ENCODE measurements at places on chromosomes 13 and 19.

- DNase-seq = no peak
Measured at GRCh38 chr19:50725218-50725910, 2.2 kb downstream of the CLEC11A start.

- no peak for DNase-seq
Measured at GRCh38 chr13:106927421-106927820, 359.5 kb upstream of the ARGLU1 start.

DNA sequence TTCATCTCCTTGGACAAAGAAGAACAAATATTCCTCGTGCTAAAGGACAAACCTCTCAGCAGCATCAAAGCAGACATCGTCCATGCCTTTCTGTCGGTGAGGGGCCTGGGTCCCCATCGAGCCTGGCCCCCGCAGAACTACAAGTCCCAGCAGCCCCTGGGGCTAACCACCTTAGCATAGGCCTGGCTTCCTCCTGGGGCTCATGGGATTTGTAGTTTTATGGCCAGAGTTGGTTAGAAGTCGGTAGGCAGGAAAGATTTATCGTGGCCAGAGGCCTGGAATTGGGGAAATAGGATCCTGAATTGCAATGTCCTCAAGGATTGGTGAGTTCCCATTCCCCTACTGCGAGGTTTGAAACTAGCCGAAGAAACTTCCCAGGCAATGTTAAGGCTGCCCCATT, 19.6 kb downstream of the TMEM150B start:
- DNase-seq = no peak

GRCh38 chr13:26132756-26133155, 80.9 kb upstream of the SHISA2 start:
- no peak for DNase-seq

DNA sequence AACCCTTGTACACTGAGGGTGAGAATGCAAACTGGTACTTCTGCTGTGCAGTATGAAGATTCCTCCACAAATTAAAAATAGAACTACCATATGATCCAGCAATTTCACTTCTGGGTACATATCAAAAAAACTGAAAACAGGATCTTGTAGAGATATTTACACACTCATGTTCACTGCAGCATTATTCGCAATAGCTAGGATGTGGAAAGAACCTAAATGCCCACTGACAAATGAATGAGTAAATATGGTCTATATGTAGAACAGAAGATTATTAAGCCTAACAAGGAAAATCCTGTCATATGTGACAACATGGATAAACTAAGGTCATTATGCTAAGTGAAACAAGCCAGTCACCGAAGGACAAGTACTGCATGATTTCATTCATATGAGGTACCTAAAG, 304.7 kb downstream of the ENOX1 start:
- DNase-seq = no peak

DNA sequence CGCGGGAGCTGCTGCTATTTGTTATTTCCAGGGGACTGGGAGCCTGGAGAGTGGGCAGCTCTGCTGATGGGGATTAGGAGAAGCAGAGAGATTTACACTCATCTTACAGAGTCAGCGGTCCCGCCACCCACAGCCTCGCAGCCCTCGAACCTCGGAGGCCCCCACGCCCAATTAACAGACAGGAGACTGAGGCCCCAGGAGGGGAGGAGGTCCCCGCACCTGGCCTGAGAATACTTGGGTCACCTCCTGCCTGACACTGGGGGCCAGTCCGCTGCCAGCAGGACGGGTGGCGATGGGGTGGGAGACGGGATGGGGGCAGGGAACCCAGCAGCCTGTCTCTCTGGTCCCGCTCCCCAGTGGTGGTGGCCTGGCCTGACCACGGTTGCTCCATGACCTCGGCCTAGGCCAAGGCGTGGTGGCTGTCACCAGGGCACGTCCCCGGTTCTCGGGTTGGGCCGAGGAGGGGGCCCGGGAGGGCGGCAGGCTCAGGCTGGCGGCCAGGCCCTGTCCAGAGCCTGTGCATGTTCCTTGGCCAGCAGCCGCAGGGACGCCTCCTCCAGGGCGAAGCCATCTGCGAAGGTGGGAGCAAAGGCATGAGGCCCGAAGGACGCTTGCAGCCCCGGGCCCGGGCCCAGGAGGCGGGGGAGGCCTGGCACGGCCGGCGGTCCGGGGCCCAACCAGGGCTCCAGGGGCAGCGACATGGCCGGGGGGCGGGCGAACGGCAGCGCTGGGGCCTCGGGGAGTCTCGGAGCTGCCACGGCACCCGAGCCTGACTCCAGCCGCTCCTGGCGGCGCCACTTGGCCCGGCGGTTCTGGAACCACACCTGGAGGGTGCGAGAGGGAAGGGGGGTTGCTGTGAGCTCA, 1.7 kb downstream of the RAX2 start:
- no peak for DNase-seq

DNA sequence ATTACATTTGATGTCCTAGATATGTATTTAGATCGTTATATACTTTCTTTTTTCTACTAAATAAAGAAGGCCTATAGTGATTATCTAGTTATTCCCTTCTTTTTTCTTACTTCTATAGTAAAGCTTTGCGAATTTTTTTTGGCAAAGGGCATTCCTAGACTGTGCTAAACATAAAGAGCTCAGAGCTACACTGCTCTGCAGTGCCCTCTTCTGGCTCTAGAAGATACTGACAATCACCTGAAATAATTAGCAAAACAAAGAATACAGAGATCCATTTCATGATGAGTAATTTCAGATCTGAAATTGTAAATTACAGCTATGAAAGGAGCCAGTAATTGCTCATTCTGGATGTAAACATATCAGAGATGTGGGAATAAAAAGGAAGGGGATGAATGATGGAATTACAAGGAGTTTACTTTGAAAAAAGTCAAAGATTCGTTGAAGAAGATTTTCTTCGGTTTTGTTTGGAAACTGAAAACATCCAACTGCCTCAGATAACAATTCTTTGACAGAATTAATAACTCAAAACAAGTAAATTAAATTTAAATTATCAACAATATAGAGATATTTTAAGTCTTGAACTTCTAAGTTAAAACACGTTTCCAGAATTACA, 288.5 kb downstream of the NALCN start:
- DNase-seq = no peak

DNA sequence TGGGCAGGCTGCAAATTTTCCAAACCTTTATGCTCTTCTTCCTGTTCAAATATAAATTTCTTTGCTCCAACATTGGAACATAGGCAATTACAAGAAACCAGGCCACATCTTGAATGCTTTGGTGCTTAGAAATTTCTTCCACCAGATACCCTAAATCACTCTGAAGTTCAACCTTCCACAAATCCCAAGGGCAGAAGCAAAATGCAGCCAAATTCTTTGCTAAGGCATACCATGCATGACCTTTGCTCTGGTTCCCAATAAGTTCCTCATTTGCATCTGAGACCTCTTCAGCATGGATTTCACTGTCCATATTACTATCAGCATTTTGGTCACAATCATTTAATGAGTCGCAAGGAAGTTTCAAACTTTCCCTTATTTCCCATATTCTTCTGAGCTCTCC, 130.9 kb downstream of the DIAPH3 start:
- DNase-seq = no peak

DNA sequence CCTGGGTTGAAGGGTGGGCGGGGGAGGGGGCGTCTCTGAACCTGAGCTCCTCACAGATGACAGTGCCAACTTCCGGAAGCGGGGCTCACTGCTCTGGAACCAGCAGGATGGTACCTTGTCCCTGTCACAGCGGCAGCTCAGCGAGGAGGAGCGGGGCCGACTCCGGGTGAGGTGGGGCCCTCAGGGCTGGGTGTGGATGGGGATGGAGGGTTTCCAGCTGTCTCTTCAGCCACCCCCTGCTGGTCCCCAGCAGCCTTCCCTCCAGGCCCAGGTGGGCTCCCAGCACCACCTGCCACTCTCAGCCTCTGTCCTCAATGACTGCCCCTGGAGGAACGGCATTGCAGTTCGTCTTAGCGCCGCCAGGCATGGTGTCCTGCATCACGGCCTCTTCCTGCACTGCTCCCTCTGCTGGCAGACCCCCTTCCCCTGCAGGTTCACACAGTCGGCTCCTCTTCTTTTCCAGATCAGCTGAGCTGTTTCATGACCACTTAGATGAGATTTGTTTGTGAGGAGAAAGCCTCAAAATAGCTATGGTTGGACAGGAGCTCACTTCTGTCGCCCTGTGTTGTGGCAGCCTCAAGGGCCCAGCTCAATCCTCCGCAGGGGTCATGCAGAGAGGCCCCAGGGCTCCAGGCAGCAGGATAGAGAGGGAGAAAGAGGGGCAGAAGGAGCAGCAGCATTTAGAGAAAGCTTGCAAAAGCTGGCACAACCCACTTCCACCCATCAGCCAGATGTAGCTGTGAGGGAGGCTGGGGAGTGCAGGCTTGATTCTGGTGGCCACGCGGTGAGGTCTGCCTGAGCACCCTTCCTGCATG, 2.5 kb upstream of the GARIN5A start:
- no peak for DNase-seq

DNA sequence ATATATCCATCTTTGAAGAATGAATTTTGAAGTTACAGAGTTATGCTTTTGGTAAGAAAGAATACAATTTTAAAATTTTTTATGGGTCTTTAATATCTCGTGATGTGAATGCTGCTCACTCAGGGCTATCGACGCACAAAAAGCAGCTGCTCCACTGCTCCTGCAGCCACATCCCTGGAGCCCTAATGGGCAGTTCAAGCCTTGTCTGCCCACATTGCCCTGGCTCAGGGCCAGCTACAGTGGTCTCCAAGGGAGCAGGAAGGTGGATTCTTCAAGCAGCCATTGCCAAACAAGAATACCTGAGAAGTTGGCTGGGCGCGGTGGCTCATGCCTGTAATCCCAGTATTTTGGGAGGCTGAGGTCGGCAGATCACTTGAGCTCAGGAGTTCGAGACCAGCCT, 85.8 kb downstream of the IPO5 start:
- DNase-seq = no peak

- DNase-seq = no peak
Measured at GRCh38 chr13:97471711-97472110, 37.7 kb downstream of the RAP2A start.

- no peak for DNase-seq
Measured at GRCh38 chr19:49103331-49104085, 10.7 kb upstream of the LIN7B start.

DNA sequence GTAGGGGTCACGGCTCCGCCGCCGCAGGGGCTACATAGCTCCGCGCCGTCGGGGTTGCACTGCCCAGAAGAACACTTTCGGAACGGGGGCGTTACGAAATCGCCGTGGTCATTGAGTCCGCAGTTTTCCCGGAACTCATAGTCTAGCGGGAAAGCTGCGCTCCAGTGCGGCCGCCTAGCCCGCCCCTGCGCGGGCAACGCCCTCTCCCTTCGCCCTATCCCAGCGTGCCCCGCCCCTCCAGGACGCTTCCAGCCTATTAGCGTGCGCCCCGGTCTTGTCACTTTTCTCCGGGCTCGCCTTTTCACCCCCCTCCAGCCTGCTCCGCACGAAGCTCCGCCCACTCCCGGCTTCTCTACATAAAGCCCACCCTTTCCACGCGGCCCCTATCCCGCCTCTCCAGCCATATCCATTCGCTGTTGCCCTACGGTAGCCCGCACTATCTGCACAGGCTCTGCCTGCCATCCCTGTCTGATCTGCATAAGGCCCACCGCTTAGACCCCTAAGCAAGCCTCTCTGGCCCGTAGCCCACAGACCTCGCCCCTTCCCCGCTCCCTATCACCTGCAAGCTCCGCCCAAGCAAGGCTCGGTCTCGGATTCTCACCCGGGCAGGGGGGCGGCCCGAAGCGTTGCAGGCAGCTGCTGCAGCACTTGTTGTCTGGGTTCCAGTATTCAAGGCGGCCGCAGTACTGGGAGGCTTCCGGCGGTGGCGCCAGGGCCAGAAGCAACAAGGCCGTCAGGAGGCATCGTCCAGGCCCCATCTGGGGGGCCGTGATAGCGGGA, 1.6 kb downstream of the IGFLR1 start:
- DNase-seq = peak; percentile 87

DNA sequence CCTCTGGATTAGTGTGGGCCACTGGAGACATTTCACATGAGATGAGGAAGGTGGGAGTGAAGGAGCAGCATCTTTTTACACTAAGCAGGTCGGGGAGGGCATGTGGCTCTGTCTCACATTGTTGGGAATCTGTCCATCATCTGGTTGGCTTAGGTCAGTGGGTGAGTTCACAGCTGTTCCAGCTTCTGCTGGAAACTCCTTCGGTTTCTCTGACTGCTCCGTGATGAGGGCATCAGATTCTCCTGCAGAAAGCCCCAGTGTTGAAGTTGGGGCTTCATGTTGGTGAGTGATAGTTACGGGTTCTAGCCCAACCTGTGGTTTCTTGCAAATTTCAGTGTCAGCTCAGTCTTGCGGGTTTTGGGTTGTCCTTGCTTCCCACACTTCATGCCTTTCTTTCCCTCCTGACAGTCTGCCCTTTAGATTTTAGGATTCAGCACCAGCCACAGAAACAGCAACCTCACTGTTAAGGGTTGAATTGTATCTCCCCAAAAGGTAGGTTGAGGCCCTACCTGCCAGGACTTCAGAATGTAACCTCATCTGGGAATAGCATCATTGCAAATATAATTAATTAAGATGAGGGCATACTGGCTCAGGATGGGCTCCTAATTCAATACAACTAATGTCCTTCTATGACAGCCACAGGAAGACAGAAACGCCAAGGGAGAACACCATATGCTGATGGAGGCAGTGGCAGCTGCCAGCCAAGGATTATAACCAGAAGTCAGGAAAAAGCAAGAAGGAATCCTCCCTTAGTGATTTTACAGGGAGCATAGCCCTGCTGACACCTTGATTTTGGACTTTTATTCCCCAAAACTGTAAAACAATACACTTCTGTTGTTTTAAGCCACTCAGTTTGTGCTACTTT, 7.6 kb upstream of the ALOX5AP start:
- no peak for DNase-seq

DNA sequence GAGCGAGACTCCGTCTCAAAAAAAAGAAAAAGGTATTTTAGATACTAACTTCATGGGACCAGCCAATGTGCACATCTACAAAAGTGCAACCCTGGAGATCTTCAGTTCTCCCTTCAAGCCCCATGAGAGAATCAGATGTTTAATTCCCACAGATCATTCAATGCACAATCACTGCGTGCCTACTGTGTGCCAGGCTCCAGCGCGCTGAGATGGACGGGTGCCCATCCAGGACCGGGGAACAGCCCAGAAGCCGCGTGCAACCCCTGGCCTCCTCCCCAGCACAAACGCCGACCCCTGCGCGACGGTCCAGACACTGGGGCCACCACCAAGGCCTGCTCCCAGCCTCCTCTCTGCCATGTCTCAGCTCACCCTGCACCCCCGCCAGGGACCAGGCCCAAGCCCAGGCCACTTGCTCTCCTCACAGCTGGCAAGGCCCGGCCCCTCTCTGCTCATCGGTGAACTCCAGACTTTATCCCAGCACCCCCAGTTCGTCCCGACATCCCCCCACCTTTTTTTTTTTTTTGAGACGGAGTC, 5.3 kb downstream of the BTBD2 start:
- no peak for DNase-seq

GRCh38 chr19:2636897-2637683, 65.4 kb downstream of the GNG7 start:
- DNase-seq = peak; percentile 62

DNA sequence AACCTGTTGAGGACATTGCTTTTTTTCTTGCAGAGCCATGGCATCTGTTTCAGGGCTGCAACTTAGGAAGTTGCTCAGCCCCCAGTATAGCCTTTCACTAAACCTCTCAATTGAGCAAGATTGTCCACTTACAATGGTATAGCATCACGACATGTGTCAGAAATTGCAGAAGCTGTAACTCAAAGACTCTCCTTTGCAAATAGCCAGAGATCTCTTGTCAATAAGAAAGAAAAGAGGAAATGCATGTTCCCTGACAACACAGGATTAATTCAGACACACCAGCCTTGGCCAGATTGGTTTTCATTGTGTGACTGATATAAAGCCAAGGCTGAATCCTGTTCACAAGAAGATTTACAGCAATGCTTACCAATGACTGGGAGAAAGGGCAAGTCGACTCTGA, 38.7 kb upstream of the CYSLTR2 start:
- DNase-seq = no peak
